Erythroblast (primary cell): ENCODE measurements at places on chromosomes 7 and 10.
A peak's percentile ranks its signal among the peaks of the same experiment; 100 is the strongest.

DNA sequence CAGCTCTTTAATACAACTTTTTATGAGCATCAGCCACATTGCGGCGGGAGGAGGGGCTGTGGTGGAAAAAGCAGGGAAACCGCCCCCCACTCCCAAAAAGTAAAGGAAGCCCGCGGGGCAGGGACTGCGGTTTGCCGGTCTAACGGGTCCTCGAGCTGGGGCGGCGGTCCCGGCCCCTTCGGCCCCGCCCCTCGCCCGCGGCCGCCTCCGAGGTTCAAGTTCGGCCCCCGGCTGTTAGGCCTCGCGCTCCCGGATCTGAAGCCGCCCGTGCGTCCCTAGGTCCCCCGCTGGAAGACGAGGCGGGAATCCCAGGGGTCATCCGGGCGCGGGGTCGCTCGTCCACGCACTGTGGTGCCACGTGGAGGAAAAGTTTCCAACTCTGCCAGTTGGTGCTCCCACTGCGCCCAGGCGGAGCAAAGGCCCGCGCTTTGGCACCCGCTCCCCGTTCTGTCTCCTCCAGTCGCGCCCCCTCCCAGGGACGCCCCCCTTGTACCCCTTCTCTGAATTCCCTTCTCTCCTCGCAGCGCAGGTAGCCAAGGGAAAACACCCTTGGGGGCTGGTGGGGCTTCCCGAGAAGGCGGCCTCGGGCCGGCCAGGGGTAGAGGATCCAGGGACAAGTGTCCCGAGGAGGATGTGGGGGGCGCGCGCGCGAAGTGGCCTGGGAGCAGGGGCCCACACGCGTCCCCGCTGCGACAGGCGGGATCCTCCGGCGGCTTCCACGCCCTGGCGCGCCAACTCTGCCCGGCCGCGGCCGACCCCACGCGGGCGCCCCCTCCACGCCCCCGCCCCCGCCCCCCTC, 798 bp upstream of the AUTS2 start:
- peak; percentile 26 for DNase-seq

- no peak for DNase-seq
Measured at GRCh38 chr7:134625550-134625949, 21.1 kb upstream of the BPGM start.

- no peak for DNase-seq
Measured at GRCh38 chr7:102072636-102073209, 213.9 kb upstream of the SH2B2 start.

DNA sequence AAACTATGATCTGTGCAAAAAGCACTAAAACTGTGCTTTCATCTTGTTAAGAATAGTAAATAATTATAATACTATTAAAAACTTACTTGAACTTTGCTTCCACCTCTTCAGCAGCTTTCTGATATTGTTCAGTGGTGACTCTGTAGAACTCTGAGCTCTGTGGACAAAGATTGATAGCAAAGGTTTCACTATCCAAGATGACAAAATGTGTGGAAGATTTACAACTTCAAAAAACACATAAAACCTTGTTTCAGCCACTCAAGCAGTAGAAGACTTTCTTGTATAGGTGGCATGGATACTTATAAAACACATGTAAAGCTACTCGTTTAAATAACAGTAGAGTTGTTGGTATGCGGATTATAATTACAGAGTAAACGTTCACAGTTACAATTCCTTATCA, 243.6 kb downstream of the CHCHD3 start:
- no peak for DNase-seq
